Stimulated activated CD8-positive, alpha-beta memory T cell treated with anti-CD3 and anti-CD28 coated beads, Interleukin-12 subunit alpha, Interleukin-12 subunit beta, amount 100 ng/mL, for 1 hour (primary cell): ENCODE measurements at places on chromosomes 16 and 17.

DNA sequence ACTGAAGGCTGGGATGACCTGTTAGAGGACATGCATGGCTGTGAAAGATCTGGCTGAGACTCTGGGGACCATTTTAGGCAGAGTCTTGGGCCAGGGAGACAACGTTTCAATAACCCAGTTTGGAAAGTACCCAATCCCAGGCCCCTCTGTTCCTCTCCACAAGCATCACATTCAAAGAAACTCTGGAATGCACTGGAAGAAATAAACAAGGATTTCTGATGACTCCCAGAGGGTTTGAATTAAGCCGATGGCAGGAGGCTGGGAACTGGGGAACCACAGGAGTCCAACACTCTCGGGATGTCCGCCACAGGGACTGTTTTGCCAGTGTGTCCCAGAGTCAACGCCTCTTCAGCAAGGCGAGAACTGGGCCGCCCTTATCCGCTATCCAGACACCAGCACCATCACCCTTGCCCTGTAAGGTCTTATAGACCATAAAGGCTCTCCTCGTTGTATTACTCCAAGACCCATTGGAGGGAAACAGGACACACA, 3.3 kb downstream of the PMP22 start:
- DNase-seq, result no peak

- DNase-seq, result no peak
These were observed 15.2 kb downstream of the RDM1 start for GRCh38 chr17:35915153-35915964.

- no peak for DNase-seq
These were observed 415.9 kb upstream of the ERCC4 start for GRCh38 chr16:13503960-13504635.

DNA sequence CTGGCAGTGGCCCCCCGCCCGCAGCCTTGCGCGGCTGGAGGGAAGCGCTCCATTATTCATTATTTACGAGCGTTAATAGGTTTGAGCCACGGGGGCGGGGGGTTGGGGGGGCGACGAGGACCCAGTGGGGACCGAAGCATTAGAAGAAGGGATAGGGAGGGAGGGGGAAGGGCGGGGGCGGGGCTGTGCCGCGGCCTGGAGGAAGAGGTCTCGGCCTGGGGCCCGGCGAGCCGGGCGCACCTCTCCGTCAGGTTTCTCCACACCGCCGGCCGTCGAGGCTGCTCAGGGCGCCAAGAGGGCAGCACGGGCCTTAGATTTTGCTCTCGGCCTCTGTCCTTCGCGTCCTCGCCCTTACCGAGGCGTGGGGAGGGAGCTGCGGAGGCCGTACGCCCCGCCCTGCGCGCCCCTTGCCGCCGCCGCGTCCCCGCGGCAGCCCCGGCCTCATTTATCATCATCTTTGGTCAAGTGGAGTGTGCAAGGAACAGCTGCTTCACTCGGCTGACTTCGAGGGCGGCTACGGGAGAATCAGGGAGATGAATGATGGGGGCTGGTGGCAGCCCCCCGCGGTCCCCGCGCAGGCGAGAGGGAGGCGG, 54.2 kb downstream of the SREBF1 start:
- DNase-seq, result no peak

GRCh38 chr16:80554033-80554432, 13.2 kb downstream of the DYNLRB2 start:
- no peak for DNase-seq

DNA sequence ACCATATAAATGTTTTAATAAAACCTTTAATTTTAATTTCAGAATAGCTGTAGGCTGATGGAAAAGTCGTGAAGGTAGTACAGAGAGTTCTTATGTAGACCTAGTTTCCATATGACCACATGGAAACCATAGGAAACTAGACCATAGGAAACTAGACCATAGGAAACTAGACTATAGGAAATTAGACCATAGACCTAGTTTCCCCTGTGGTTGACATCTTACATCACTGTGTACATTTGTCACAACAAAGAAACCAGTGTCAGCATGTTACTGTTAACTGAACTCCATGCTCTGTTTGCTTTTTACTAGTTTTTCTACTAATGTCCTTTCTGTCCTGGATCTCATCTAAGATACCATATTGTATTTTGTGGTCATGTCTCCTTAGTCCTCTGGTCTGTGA, 14.6 kb downstream of the NUDT7 start:
- DNase-seq, result no peak

- no peak for DNase-seq
These were observed 766 bp upstream of the B3GNT9 start for GRCh38 chr16:67151431-67152097.

- DNase-seq, result no peak
These were observed 189.7 kb downstream of the AXIN2 start for GRCh38 chr17:65371702-65372101.

DNA sequence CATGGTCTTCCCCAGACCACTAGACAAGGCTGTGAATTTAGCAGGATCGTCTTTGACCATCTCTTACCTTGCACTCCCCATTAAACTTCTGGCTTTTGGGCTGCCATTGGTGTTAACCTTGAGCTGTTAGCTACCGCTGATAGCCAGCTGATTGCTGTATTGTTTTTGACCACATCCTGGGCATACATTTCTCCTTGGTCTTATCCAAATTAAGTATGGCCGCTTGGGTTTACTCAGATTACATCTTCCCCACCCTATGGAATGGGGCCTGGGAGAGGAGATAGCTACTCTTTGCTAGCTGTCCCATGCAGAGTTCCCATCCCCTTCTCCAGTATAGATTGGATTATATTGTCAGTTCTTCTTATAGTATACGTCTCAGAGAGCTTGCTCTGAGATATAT, 270.4 kb upstream of the ELAC2 start:
- no peak for DNase-seq

GRCh38 chr16:56911771-56912571, 20.0 kb upstream of the HERPUD1 start:
- no peak for DNase-seq
